Osteoblast (primary cell): ENCODE measurements at places on chromosomes 4 and X. TPM values are rescaled to one million over a fixed set of nuclear protein-coding genes. Genes with fewer than 3 reads are reported as not detected.
A peak's percentile ranks its signal among the peaks of the same experiment; 100 is the strongest.

DNA sequence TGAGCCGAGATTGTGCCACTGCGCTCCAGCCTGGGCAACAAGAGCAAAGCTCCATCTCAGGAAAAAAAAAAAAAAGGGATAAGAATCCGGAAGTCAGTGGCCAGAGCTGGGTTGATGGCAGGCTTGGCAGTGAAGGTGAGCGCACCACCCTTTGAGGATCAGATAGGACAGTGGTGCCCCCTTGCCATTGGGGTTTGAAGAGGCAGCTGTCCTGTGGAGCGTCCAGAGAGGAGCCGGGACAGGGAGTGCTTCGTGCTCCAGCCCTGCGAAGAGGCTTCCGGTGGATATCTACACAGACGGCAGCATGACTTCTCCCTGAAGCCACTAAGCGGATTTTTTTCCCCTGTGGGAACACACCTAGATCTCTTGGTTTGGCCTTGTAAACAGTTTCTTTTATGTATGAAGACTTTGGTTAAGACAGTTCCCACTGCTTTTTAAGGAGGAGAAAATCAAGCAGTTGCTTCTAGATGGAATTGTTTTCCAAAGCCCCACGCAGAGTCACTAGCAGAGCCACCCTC lies 6.5 kb downstream of the TBC1D14 start:
- DNase-seq, result no peak

- no peak for DNase-seq
These were observed 171.7 kb upstream of the SLC4A4 start for GRCh38 chr4:71167083-71167482.

DNA sequence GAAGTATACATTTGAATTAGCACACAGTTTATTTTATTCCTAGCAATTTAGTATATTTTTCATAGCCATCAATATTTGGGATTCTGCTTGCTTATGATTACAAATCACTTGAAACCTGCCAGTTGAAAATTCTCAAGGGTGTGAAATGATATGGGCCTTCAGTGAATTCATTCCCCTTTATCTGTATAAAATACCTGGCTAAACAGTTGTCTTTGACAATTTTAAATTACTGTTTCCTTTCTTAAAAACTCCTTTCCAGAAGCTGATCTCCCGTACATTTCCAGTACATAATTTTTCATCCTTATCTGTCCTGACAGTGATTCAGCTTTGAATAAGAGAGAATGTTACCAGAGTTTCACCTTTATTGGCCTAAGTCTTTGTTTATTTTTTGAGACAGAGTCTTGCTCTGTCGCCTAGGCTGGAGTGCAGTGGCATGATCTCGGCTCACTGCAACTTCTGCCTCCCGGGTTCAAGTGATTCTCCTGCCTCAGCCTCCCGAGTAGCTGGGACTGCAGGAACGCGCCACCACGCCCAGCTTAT lies 13.9 kb downstream of the ATP7A start:
- DNase-seq, result no peak

DNA sequence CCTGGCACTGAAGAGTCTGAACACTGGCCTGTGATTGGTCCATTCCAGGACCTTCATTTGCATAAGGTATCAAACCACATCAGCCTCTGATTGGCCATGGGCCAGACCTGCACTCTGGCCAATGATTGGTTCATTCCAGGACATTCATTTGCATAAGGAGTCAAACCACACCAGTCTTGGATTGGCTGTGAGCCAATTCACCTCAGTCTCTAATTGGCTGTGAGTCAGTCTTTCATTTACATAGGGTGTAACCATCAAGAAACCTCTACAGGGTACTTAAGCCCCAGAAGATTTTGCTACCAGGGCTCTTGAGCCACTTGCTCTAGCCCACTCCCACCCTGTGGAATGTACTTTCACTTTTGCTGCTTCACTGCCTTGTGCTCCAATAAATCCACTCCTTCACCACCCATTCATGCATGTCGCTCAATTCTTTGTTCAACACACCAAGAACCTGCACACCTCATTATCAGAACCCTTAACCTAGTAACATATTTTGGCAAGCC lies 14.2 kb upstream of the HERC5 start:
- DNase-seq, result no peak

DNA sequence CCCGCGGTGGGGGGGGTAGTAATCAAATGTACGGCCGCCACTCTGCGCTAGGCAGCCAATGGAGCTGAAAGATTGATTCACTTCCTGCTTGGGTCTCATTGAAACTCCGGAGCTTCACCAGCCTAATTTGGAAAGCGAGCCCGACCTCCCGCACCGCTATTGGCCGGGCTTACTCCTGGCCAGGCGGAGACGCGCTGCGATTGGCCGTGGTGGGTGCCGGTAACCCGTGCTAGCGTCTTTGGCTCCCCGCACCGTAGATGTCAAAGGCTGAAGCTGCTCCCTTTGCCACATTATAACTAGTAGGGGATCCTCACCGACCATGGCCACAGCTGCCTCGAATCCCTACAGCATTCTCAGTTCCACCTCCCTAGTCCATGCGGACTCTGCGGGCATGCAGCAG lies at the start of gene POU3F4:
POU3F4 (plus strand) TSS at position 285 of the 400 bp plus-strand sequence; CDS start at position 320, 35 bp downstream.
- no peak for DNase-seq

- DNase-seq, result no peak
These were observed 12.9 kb downstream of the DCTD start for GRCh38 chr4:182904211-182904761.

GRCh38 chr4:143728166-143728565 lies 27.7 kb upstream of the FREM3 start:
- DNase-seq, result no peak

GRCh38 chr4:42904986-42905385 lies 12.5 kb downstream of the GRXCR1 start:
- no peak for DNase-seq

- peak; percentile 60 for DNase-seq
These were observed 5.9 kb upstream of the HSD17B10 start for GRCh38 chrX:53440101-53440500.

DNA sequence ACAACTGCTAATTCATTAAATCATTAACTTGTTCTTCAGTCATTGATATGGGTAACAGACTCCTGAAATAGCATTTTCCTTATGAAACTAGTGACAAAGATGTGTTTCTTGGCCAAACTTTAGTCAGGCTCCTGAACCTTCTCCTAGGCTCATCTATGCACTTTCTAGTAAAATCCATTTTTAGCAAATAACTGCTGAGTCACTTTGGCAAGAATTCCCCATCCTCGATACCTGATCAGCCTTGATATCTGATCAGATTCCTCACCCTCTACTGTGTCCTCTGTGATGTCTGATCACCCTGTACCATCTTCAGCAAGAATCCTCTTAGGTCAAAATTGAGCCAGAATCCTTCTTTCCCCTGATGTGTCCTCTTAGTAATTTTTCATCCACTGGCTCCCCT lies 161.2 kb upstream of the TAPT1 start:
- DNase-seq, result no peak

DNA sequence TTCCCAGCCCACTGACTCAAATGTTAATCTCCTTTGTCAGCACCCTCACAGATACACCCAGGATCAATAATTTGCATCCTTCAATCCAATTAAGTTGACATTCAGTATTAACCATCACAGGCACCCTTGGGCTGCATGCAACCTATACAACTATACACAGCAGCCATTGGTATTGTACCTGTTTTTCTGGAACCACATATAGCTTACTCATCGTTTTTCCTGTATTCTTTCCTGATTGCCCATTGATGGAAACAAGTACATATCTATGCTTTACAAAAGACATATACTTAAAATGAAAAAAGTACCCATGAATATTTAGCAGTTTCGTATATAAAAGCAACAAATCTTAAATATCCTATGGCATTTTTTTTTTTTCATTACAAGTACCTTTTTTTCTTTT lies 3.7 kb upstream of the FOXR2 start:
- DNase-seq, result no peak

DNA sequence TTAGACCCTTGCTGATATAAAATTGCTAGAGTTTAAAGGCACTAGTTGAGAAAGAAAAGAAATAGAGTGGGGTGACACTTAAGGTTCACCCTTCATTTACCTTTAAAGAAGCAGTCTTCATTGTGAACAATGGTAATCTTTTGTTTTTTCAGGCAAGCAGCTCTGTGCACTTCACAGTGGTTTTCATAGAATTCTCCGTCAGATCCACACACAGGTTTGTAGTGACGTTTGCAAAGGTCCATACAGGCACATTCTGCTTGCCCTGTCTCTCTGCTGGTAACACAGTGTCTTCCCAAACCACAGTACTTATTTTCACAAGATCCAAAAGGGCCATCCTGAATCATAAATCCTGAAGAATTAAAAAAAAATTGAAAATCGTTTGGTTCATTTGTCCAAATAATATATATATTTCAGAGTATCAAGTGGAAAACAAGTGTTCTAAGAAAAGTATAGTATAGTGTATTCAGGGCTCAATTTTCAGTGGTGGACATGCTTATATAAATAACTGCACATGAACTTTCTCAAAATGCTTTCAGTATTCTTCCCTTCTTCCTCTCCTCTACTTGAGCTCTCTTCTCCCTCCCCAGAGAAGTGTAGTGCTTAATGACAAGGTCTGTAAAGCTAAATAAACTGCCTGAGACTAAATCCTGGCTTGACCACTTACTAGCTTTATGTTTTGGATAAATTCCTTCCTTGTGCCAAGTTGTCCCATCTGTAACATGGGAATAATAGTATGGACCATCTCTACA lies 243.3 kb downstream of the FSTL5 start:
- no peak for DNase-seq

DNA sequence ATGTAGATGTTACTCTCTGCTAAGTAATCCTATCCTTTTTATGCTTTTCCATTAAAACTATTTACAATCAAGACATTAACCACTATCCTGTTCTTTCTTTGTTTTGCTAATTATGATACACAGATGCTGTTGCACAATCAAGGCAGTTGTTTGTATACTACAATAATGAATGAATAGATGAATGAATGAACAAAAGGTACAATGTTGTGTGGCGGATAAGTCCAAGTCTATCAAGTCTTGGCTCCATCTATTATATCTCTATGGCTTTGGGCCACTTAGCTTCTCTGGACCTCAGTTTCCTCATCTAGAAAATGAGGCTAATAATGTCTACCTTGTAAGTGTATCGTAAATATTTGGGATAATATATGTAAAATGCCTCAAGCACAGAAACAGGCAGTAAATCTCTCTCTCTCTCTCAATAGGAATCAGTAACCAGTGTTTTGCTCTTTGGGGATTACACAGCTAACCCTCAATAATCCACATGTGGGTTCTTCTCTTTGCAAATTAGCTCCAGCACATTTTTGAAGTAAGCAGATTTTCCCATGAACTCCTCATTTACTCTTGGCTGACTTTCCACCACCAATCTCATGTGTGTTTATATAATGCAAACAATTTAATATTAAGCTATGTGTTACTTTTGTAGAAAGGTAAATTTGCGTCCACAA lies 27.8 kb upstream of the TSPAN5 start:
- DNase-seq, result no peak

GRCh38 chr4:182451441-182451840 lies 208.2 kb downstream of the TENM3 start:
- no peak for DNase-seq

GRCh38 chr4:54066718-54067129 lies 2.3 kb upstream of the CHIC2 start:
- DNase-seq, result no peak

DNA sequence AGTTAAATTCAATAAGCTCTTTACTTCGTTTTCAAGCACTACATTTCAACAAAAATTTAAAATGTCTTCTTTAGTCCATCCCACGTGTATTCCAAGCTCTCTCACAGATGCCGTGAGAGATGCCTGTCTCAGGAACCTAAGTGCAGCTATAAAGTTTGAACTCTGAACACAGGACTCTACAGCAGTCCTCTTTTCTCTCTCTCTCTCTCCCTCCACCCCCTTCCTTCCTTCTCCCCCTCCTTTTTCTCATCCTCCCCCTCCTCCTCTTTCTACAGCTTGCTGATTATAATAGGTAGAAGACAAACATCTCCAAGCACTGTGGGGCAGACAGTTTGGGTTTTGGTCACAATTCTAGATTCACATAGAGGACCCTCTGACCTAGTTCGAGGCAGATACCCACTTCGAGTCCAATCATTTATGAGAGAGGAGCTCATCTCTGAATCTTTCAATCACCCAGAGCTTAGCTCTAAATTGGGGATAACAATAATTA lies 31.5 kb upstream of the DCLK2 start:
- DNase-seq, result no peak

DNA sequence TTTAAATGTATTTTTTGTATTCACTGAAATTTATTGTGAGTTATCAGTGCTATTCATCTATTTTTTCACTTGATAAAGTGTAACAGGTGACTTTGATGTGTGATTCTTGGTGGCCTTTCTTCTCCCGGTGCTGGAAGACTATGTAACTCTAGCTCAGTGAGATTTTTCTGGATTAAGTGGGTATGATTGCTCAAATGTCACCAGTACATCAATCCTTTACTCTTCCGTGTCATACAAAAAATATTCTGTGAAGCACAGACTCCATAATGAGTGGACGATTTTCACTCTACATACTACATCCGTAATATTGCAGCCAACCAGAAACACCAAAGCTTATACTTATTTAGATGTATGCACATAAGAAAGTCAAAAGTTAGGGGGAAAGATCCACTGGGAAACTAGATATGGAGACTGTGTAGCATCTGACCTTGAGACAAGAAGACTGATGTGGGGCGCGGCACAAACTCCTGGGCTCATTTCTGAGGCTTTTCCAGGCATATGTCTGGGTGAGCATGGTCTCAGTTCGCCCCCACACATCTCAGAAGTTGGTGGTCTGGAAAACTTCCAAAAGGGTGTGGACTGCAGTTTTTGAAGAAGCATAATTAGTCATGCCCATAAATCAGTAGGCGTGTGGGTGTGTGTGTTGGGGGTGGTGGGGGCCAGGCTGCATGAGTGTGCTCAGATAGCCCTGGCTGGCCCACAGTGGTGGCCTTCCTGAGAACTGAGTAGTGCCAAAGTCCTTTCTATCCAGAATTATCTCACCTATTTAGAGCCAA lies 53.9 kb upstream of the TENM3 start:
- no peak for DNase-seq

- no peak for DNase-seq
These were observed 995.3 kb upstream of the GRIA3 start for GRCh38 chrX:122188751-122189150.

DNA sequence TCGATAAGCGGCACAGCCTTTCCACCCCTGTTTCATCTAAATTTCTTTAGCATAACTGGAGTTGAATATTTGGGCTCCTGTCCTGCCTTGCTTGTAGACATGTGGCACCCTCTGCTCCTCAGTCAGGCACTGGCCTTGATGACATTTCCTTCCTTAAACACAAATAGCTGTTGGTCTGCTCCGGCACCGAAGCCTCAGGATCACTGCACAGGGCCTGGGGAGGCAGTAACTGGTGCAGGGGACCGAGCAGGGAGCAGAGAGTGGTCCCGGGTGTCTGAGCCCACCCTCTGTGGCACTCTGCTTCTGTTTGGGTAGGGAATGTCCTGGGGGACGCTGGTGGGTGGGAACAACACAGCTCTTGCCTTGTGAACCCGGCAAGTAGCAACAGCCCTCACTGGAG lies 13.6 kb downstream of the RGS12 start:
- DNase-seq, result peak; percentile 77

Gene CORIN
- 0.36 and 0.88 TPM in 2 replicates for total RNA-seq

Gene STATH
- not detected in 2 replicates for total RNA-seq

Gene CNGA1
- total RNA-seq, result not detected in 2 replicates

Gene ANK2
- 68.4 and 79.6 TPM in 2 replicates for total RNA-seq

Gene MYOZ2
- 0.29 and 0.36 TPM in 2 replicates for total RNA-seq

Gene HSD17B13
- under 0.01 TPM in 2 replicates for total RNA-seq

Gene LYAR
- 3.5 and 4.0 TPM in 2 replicates for total RNA-seq

Gene GUCY1B1
- 1.1 and 2.9 TPM in 2 replicates for total RNA-seq
